ENCODE measurements at places on chromosomes 7 and 10.

GRCh38 chr7:4020086-4020485 lies 662.0 kb upstream of the FOXK1 start:
- no peak for DNase-seq

DNA sequence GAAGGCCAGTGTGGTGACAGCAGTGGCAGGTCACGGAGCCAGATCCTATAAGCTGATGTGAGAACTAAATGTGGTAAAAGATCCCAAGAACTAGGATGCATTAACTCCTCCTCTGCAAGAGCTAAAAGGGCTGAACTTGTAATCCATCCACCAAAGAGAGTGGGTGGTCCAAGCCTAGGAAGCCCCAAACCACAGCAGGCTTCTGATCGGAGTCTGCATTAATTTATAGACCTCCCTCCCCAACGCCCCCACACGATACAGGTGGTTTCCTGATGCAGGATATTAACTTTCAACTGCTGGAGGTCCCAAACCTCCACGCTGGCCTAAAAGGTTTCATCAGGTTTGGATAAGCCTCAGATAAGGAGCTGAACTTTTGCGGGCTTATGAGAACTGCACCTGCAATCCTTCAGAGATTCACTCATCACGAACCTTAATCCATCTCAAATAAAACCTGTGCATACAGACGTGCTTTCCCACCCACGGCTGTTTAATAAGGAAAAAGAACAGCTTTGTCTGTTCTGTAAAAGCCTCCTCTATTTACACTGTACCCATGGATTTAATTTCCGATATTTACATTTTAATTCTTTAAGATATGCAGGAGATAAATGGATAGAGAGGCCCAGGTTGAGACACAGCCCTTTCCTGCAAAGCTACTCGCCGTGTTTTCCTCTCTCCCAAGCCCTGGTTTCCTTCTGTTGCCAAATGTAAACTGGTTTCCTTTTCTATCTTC lies 74.9 kb downstream of the GFRA1 start:
- DNase-seq, result no peak

DNA sequence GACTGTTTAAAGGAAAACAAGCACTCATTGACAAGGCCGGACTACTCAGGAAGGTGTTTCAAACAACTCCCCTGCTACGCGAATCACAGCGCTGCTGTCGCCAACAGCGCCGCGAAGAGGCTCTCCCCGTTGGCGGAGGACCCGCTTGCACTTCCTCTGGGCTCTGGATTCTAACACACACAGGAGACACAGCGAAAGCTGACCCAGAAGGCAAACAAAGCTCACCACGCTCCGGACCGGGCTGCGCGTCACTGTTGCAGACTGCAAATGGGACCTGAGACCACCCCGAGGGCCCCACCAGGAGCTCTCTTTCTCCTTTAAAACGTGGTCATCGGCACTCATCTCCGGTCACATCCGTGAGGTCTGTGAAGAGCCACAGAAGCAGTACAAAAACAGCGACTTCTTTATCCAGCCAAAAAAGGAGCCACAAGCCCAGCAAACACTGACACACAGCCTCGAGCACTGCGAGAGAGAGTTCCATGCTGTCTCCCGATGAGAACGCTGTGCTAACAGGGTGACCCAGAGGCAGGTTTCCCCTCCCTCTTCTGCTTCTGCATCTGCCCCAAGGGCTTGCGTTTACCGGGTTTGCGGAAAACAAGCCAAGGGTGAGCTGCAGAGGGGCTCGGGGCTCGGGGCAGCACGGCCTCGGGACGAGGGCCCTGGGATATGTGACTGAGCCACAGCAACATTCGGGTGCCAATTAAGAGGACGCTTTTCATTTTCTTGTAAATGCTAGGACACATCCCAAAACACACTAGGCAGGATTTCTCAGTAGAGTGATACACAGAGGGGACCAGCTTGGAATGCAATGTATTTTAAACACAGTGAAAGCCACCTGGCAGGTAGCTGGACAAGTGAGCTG lies 41.3 kb downstream of the AMZ1 start:
- DNase-seq, result no peak

DNA sequence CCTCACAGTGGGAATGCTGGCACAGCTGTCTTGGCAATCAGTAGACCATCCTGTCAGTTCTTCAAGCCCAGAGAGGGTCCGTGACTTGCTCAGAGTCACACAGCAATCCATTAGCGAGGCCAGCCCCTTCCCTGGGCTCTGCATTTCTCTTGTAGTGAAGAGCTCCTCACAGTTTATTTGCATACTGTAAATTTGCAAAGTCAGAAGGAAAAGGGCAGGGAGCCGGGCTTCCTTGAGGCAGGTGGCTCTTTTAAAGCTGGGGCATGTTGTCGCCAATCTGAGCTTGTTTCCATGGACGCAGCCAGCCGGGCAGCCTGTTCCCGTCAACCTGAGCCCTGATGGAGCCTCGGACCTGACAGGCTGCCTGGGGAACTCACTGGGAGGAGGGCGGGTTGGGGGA lies 123.4 kb downstream of the CUX1 start:
- DNase-seq, result no peak

DNA sequence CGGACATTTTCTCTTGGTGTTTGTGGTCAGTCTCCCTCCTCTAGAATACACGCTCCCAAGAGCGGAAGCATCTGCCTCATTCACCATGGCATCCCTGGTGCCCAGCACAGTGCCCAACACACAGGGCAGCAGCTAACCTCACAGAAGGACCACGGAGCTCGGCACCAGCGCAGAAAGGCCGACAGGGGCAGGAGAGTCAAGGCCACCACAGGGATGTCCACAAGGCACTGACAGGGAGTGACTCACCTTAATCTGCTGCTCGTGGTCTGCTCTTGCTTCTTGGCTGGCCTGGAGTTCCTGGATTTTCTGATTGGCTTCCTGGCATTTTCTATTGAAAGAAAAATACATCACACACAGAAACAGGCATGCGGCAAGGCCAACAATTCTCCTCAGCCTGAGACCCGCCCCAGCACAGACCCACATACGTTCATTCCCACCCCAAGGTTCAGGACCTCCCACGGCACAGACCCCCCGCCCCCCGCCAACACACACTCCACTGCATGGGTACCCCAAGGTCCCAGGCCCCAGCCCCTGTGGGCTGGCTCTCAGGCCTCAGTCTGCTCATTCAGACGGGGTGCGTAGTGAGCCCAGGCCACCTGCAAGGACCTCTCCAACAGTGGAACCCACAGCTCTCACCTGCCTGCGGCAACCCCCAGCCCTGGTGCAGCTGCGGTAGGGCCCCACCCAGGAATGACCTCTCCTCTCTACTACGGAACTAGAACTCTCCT lies 14.9 kb downstream of the MAD1L1 start:
- no peak for DNase-seq

All from activated CD4-positive, CD25-positive, alpha-beta regulatory T cell treated with anti-CD3 and anti-CD28 coated beads, Interleukin-2, amount 50 U/mL, for 72 hours (primary cell).